ENCODE measurements at places on chromosomes 12 and 14. TPM values are rescaled to one million over a fixed set of nuclear protein-coding genes. Genes with fewer than 3 reads are reported as not detected.

The NGB gene
- 0.59 TPM for polyA plus RNA-seq

The TCL1A gene
- polyA plus RNA-seq: not detected

The TM7SF3 gene
- polyA plus RNA-seq: 45.4 TPM

The IFNG-AS1 gene
- polyA plus RNA-seq: not detected

The PPP2R3C gene
- 71.8 TPM for polyA plus RNA-seq

Data from Purkinje cell (primary cell).